A549 treated with ZK216348 at 1 μM for 4 hours (cell line): ENCODE measurements at places on chromosomes 1 and 21. TPM values are rescaled to one million over a fixed set of nuclear protein-coding genes. Genes with fewer than 3 reads are reported as not detected.

Gene ADAMTS1
- total RNA-seq, result 0.09 to 0.15 TPM (median 0.14 TPM) in 4 of 5 replicates, not detected in the other

Gene OR14K1
- not detected in 5 replicates for total RNA-seq

Gene CNKSR1
- total RNA-seq, result 0.13 to 0.58 TPM (median 0.39 TPM) in 5 replicates

Gene TLCD4
- 2.9 to 13.1 TPM (median 9.3 TPM) in 5 replicates for total RNA-seq

Gene OR2L2
- total RNA-seq, result not detected in 5 replicates

Gene SH2D5
- total RNA-seq, result 12.2 to 17.6 TPM (median 14.5 TPM) in 5 replicates

Gene PKP1
- 0.04 TPM in 1 of 5 replicates, not detected in the others for total RNA-seq

Gene CFHR5
- total RNA-seq, result not detected in 5 replicates

Gene JTB
- 104 to 153 TPM (median 147 TPM) in 5 replicates for total RNA-seq

Gene BMP8A
- 0.17 to 0.37 TPM (median 0.24 TPM) in 4 of 5 replicates, not detected in the other for total RNA-seq

Gene SH2D1B
- 0.08 to 0.18 TPM (median 0.09 TPM) in 5 replicates for total RNA-seq
